ENCODE measurements at places on chromosomes 12 and 14.

DNA sequence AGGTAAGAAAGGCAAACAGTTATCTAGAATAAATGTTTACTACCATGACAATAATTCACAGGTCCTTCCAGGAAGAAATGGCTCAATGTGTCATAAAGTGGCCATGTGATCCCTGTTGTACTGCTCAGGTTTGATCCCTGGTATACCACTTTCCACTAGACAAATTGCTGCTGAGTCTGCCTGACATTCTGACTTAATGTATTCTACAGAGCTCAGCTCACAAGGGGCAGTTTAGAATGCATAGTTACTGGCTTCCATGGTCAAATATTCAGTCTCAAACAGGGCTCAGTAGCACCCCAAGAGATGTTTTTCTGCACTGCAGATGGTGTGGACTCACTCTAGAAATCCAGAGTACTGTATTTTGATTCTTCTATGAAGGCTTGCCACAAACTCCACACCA is 21.8 kb downstream of the TSHR start:
- DNase-seq, result no peak

DNA sequence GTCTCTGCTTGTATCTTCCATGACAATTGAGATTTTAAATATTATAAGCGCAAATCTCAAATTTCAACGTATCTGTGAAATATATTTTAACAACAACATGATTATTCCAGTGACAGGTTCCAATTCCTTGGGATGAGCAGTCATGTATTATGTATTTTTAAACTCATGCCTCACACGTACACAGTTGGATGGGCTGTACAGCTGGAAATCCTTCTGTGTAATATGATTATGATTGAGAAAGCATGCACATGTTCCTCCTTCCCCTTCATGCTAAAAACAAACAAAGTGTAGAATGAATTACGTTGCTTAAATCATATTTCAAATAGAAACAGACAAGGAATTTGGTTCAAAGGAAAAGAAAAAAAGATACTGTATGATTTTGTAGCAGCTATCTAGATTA is 428.3 kb downstream of the TMTC2 start:
- no peak for DNase-seq

DNA sequence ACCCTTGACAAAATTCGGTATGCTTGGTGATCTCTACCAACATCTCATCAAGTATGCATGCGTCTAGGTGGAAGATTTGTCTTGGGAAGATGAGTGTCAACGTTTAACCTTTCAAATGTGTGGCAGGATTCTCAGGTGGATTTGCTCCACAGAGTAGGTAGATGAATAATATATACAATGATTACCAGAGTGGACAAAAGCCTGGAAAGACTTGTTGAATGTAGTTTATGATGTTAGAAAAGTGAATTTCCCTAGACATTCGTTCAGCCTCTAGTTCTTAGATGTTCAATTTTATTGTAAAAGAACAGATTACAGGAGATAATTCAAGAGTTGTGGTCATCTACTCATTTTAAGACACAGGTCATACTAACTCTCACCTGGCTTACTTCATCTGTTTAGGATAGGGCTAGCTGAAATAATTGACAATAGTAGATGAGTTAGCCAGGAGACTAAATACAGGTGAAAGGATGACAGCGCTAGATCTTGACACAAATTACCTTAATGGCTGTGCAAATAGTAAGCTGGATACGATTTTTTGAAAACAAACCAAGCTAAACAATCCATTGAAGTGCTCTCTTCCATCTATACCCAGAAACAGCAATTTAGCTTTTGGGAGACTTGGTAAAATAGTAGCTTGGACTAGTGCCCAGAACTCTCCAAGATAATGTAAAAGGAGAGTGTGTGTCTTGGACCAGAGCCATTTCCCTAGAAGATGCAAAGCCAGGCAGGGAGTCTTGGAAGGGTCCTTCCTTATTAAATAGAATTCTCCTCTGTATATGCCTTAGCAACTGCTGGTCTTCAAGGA is 168.0 kb downstream of the DACT1 start:
- no peak for DNase-seq

- no peak for DNase-seq
Measured at GRCh38 chr12:52741375-52742195, 35.6 kb downstream of the KRT76 start.

GRCh38 chr14:33377596-33378390 is 439.1 kb downstream of the NPAS3 start:
- no peak for DNase-seq

DNA sequence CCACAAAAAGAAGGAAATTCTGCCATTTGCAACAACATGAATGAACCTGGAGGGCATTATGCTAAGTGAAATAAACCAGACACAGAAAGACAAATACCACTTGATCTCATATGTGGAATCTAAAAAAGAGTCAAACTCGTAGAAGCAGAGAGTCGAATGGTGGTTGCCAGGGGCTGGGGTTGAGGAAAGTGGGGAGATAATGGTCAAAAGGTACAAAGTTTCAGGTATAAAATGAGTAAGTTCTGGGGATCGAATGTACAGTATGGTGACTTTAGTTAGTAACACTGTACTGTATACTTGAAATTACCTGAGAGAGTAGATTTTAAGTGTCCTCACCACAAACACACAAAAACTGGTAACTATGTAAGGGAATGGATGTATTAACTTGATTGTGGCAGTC is 129.4 kb downstream of the PPM1H start:
- no peak for DNase-seq

- DNase-seq, result no peak
Measured at GRCh38 chr14:68709007-68709406, 83.9 kb downstream of the ZFP36L1 start.

DNA sequence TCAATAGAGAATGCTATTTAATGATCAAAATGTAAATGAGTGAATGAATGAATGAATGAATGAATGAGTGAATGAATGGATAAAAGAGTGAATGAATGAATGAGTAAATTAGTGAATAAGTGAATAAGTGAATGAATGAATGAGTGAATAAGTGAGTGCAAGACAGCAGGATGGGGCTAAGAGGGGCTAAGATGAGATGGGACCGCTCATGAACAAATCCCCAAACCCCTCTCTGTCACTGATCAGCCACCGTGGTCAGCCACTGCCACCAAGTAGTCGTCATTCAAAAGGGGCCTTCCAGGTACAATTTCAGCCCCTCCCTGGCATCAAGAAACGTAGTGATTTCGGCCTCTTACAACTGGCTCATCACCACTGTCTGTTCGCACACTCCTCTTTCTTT is 79.2 kb downstream of the BCL11B start:
- DNase-seq, result no peak

DNA sequence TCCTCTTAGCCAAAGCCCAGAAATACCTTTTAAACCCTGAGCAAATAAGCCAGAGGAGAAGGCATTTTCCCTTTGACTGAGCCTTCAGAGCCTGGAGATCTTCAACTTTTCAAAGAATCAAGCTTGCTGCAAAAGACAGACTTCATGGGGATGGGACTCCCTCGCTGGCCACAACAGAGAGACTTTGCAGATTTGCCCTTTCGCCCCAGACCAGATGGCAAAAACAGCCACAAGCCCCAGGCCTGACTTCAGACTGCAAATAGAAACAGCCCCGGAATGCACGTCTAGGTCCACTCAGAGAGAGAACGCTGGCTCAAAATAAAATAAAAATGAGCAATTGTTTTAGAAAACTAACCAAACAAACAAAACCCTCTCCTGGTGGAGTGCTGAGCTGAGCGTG is 114.6 kb upstream of the MED13L start:
- no peak for DNase-seq

DNA sequence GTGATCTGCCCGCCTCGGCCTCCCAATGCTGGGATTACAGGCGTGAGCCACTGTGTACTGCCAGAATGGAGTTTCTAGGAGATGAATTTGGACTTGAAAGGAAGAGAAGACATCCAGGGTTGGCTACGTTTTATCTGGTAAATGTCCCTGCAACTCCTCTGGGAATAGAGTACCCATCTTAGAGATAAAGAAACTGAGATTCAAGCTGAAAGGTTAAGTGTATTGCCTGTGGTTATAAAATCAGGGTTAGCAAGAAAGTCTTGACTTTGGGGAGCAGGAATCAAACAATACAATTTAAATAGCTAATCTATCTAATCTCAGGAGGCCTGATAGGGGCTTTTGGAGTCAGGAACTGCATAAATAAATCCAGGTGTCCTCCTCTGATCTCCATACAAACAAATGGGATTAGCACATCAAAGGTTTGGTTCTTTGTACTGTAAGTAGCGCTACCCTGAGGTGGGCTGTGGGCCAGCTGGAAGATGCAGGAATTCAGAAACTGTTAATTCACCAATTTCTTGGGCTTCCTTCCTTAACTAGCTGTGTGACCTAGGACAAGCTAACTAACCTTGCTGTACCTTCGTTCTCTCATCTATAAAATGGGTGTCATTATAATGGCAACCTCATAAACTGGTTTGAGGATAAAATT is 45.1 kb downstream of the TBX3 start:
- DNase-seq, result no peak

- DNase-seq, result no peak
Measured at GRCh38 chr12:10113075-10113474, 14.3 kb upstream of the CLEC1A start.

- DNase-seq, result no peak
Measured at GRCh38 chr12:1619159-1619558, 9.9 kb upstream of the WNT5B start.

GRCh38 chr12:10365696-10366405 is 24.0 kb downstream of the KLRK1 start:
- DNase-seq, result peak; percentile 9

GRCh38 chr12:106107566-106107965 is 31.2 kb downstream of the NUAK1 start:
- no peak for DNase-seq

DNA sequence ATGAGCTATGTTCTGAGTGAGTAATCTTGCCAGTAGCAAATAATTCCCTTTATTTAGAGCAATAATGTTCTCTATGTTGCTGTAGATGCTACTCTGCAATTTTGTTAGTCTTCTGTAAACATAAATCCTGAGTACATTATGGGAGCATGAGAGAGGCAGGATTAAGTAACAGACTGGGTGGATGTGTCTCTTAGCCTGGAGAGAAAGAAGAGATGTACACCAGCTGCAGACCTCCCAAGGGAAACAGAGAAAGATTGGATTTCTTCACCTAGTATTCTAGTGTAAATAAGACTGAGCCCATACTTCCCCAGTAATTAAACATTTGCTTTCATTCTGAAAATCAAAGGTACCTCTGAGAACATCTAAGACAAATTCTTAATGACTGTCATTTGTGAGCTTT is 564.0 kb downstream of the TRHDE start:
- no peak for DNase-seq

GRCh38 chr12:51593539-51593938 is 2.5 kb downstream of the SCN8A start:
- DNase-seq, result no peak

GRCh38 chr12:132045751-132046150 is 96.0 kb downstream of the EP400 start:
- no peak for DNase-seq

GRCh38 chr12:64560396-64561301 is 49.6 kb upstream of the RASSF3 start:
- no peak for DNase-seq

- no peak for DNase-seq
Measured at GRCh38 chr14:94144765-94145164, 15.4 kb upstream of the IFI27L2 start.

GRCh38 chr14:24032727-24033418 is 18.9 kb upstream of the CARMIL3 start:
- peak; percentile 5 for DNase-seq

- no peak for DNase-seq
Measured at GRCh38 chr12:64992641-64993040, 128.5 kb downstream of the WIF1 start.

DNA sequence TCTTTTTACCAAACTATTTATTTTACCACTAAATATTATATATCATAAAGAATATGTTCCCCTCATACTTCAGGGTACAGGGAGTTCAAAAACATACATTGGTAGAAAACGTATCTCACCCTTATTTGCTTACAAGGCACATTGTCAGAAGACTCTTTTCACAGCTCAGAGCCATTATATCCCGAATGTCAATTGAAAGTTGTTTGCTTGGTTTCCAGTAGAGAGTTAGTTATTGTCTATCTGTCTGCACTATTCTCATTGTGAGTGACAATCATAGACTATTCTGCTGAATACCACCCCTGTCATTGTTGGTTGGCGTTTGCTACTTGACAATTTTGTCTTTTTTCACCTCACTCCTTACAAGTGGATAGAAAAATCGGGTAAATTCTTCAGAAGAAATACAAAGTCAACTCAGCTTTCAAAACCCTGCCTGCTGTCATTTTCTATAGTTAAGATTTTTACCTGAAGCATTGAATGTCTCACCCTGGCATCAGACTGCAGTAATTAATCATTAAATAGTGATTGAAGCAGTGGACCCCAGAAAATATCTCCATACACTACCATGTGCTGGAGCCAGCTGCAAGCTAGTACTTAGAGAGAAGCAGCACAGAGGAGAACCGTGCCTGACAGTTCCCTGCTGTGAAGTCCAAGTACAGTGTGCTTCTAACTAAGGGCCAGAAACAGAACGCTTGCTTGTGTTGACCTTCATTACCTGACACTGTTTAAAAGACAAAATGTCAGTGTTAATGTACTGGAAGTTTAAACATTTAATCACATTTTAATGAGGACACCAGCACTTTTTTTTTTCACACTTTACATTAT is 510.6 kb downstream of the RERGL start:
- no peak for DNase-seq

GRCh38 chr12:4717806-4718205 is 2.4 kb upstream of the GALNT8 start:
- DNase-seq, result no peak

- DNase-seq, result no peak
Measured at GRCh38 chr12:1837541-1838204, 17.3 kb downstream of the LRTM2 start.

GRCh38 chr14:77503138-77503537 is 4.5 kb upstream of the ISM2 start:
- DNase-seq, result no peak

DNA sequence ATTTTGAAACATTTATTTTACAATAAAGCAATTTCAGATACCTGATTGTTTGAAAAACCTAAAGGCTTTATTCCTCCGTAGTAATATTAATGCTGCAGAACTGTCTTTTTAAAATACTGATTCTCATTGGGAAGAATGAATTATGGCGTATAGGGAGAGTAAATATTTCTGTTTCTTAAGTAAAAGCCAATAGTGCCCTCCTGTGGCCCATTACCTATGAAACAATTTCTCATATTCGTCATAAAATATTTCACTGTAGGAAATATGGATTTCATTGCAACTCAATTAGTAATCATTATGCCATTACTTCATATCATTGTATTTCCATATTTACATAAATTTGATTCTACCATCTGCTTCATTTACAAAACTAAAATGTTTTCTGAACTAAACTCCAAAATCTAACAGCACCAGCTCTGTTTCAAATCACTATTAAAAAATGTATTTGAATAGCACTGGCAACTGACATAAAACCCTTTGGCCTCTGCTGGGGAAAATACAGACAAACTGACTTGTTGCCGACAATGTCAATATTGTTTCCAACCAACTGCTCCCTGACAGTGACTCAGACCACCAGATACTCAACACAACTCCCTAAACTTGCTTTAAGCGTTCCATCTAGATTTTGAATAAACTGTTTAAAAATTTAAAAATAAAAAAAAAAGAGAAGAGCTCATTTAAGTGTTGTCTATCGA is 290.3 kb downstream of the NAV3 start:
- no peak for DNase-seq
